Stimulated activated CD4-positive, alpha-beta T cell treated with anti-CD3 and anti-CD28 coated beads, Interleukin-2, amount 100 ng/mL, for 24 hours (primary cell): ENCODE measurements at places on chromosomes 7 and 10.

DNA sequence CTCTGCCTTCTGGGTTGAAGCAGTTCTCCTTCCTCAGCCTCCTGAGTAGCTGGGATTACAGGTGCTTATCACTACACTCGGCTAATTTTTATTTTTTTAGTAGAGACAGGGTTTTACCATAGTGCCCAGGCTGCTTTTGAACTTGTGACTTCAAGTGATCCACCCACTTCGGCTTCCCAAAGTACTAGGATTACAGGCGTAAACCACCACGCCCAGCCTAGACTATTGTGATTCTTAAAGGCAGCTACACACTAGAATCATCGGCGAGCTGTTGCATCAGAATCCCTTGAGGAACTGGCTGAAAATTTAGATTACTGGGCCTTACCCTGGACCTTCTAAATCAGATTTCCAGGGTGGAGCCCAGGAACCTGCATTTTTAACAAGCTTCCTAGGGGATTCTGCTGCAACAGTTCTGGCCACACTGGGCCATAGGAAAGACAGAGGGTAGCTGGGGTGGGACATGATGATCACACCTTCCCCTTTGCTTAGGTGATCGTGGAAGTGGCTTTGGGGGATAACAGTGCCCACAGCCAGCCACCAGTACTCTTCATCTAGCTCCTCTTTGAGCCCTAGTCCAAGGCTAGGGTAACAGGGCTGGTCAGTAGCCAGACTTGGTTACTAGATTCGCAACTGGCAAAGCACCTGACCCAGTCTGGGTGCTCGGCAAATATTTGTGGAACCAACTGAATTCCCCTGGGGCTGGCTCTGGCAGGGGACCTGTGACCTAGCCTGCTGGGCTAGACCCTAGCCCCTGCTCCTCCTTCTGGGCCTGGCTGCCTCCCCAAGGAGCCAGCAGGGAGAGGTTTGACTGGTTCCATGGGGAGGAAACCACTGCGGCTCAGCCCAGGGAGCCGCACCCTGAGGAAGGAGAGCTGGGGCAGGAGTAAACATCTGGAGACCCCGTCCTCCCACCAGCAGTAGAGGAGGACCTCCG lies 67.1 kb upstream of the DUSP5 start:
- DNase-seq, result no peak

DNA sequence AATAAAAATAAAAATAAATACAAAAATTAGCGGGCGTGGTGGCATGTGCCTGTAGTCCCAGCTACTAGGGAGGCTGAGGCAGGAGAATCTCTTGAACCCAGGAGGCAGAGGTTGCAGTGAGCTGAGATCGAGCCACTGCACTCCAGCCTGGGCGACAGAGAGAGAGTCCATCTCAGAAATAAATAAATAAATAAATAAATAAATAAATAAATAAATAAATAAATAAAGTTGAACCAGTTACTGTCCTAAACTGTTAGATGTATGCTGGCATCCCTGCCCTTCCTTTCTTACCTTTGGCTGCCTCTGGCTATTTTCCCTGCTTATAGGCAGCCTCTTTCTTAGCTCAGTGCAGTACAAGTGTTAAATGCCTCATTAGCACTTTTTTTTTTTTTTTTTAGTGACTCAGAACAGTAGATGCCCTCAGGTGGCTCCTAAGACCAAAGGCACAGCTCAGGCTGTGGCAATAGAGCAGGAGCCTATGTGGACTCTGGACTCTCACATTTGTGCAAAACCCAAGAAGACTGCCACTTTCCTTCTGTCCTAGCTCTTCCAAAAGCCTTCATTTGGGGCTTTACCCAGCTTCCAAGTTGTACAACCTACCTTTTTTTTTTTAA lies 30.6 kb upstream of the CABCOCO1 start:
- DNase-seq, result no peak

- peak; percentile 73 for DNase-seq
These were observed 2.9 kb upstream of the GET4 start for GRCh38 chr7:873367-874002.

DNA sequence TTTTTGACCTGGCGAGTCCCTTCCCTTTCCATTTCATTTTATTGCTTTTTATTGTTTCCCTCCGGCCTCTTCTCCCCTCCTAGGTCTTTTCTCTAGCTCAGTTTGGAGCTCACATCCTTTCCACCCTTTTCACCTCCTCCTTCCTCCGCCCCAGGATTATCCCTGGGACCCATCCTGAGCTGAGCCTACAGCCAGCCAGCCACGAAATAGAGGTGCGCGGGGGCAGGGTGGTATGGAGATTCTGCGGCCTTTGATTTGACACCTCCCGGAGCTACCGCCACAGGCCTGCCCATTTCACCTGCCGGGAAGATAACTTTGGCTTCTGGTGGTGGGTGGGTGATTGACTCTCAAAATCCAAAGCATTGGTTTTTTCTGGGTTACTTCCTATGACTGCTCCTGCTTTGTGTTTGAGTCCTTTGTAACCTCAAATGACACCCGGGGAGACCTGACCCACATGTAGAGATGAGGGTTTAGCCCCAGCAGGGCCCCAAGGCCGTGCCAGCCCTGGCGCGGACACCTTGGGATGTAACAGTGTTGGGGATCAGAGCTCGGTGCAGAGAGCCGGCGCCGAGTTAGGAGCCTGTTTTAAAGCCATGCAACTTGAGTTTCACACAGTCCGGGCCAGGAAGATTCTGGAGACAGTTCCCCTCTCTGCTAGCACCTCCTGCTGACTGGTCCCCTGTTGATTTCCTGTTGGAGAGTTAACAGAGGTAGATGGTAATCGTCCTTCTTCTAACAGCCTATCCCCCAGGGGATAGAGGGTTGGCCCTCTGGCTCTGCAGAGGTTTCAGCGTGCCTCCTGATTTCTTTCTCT lies 1.5 kb downstream of the DUSP5 start:
- DNase-seq, result peak; percentile 39

- DNase-seq, result no peak
These were observed 322 bp upstream of the RAMP3 start for GRCh38 chr7:45157286-45157652.

GRCh38 chr10:85557077-85557476 lies 809.5 kb downstream of the GRID1 start:
- DNase-seq, result no peak

DNA sequence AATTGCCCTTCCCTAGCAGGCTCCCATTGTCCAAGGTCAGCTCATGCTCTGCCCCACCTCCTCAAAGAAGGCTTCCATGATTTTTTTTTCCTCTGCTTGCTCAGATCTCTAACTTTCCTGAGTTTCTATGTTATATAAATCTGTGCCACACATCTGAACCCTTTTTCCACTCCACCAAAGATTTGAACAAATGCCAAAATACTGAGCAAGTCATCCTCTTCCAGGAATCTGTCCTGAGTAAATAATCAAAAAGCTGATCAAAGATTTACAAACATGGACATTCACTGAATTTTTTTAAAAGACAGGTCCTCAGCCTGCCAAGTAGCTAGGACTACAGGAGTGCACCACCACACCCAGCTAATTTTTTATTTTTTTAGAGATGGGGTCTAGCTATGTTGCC lies 102.8 kb upstream of the ARID5B start:
- DNase-seq, result no peak

DNA sequence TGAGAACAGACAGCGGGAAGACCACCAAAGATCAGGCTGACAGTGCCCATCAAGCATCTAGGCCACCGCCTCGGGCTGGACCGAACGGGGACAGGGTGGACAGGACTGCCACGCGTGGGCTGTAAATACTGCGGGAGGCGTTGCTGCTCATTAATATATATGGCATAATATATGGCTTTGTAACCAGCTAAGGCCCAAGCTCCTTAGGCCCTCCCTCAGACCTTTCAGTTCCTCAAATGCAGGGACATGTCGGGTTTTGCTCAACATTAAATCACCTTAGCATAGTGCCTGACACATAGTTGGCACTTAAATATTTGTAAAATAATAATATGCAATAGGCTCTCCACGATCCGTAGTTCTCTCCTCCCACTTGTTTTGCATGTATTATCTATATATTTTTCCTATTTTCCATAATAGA lies 402 bp upstream of the TMEM168 start:
- no peak for DNase-seq

- no peak for DNase-seq
These were observed 212.1 kb upstream of the KCND2 start for GRCh38 chr7:120060875-120061274.

DNA sequence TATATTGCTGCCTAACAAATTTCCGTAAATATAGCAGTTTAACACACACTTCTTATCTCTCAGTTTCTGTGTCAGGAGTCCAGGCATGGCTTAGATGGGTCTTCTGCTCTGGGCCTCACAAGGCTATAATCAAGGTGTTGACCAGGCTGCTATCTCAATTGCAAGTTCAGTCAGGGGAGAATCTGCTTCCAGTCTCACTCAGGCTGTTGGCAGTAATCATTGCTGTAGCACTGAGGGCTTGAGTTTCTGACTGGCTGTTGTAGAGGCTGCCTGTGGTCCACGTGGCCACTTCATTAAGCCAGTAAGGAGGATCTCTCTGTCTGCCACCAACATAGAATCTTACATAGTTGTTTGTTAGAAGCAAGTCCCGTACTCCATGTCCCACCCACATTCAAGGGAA lies 138.4 kb downstream of the ST7 start:
- DNase-seq, result no peak

DNA sequence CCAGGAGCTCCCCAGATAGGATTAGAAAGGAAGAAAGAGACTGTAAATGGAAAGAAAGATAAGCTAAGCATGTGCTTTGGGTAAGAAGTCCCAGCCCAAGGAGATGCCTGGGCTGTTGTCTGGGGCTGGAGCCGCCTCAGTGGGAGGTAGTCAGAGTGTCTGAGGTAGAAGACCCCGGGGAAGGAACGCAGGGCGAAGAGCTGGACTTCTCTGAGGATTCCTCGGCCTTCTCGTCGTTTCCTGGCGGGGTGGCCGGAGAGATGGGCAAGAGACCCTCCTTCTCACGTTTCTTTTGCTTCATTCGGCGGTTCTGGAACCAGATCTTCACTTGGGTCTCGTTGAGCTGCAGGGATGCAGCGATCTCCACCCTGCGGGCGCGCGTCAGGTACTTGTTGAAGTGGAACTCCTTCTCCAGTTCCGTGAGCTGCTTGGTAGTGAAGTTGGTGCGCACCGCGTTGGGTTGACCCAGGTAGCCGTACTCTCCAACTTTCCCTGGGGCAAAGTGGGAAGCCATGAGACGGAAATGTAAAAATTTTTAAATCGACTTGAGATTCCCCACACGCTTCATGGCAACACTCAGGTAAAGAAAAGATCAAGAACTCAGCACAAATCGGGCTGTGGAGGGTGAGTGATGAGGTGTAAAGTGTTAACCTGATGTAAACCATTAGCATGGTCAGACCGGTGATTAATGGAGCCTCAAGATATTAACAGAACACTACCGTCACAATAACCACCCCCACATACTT lies 1.3 kb downstream of the HOXA1 start:
- DNase-seq, result no peak

DNA sequence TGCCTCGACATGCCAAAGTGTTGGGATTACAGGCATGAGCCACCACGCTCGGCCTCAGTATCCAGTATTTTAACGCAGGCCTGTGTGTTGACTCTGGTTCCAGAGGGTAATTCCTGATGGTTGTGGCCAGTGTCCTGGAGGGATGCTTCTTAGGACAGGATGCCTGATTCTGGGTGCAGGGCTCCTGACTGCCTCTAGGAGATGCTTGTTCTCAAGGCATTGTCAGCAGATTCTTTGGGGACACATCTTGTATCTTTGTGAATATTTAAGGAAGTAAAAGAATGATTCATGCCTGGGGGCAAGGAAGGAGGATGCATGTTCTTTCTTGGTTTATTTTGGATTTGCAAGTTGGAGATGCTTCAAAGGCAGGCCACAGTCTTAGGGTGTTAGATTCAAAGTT lies 2.2 kb downstream of the ZDHHC4 start:
- no peak for DNase-seq

DNA sequence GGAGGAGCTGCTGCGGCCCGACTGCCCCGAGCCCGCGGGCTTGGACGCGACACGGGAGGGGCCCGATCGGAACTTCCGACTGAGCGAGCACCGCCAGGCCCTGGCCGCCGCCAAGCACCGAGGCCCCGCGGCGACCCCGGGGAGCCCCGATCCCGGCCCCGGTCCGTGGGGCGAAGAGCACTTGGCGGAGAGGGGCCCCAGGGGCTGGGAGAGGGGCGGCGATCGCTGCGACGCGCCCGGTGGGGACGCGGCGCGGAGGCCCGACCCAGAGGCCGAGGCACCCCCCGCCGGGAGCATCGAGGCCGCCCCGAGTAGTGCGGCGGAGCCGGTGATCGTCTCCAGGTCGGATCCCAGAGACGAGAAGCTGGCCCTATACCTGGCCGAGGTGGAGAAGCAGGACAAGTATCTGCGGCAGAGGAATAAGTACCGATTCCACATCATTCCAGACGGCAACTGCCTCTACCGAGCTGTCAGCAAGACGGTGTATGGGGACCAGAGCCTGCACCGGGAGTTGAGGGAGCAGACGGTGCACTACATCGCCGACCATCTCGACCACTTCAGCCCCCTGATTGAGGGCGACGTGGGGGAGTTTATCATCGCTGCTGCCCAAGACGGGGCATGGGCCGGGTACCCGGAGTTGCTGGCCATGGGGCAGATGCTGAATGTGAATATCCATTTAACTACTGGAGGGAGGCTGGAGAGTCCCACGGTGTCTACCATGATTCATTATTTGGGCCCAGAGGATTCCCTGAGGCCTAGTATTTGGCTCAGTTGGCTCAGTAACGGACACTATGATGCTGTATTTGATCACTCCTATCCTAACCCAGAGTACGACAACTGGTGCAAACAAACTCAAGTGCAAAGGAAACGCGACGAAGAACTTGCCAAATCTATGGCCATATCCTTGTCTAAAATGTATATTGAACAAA lies 1.4 kb downstream of the OTUD1 start:
- DNase-seq, result peak; percentile 48

DNA sequence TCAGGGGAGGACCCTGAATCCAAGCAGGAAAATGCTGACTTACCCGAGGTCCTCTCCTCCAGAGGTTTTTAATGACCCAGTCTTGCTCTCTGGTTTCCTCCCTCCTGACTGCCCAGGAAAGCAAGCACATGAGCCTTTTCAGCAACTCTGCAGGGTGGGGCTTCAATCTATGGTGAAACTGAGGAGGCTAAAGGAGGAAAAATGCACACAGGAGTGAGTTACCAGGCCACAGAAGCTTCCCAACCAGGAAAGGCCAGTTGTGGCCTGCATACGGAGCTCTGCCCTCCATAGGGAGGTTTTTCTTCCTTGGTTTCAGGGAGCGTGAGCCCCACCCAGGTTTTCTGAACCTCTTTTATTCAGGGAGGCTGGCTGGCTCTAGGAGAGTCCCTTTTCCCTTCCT lies 14.1 kb upstream of the DLG5 start:
- DNase-seq, result no peak

DNA sequence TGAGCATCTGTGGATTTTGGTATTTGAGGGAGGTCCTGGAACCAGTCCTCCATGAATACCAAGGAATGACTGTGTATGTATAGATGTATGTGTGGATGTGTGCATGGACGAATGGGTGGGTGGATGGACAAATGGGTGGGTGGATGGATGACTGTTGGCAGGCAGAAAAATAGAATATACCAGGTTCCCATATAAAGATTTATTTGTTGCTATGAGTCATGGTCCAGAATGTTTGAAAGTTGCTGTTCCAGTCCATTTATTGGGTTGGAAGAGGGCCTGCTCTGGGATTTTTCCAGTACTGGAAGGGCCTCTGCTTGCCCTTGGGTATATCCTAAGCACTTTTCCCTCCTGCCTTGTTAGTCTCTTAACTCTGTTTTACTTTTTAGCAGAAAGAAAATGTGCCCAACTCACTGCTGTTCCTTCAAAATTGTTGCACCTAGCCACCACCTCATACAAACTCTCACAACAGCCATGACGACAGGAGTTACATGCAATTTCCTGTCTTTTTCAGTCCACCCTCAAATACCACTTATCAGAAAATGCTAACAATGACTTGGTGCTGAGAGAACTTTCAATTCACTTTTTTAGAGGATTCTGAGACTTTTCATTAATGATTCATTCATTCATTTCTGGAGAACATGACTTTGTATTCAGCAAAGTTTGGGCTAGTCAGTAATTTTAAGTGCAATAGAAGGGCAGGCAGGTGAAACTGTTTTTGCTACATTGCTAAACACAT lies 108.1 kb downstream of the EEPD1 start:
- no peak for DNase-seq
